ENCODE measurements at places on chromosomes 4 and X.

- DNase-seq: no peak
Observed at GRCh38 chr4:111475001-111475400, 670.3 kb upstream of the FAM241A start.

- no peak for DNase-seq
Observed at GRCh38 chrX:110403441-110404238, 45.0 kb downstream of the RTL9 start.

DNA sequence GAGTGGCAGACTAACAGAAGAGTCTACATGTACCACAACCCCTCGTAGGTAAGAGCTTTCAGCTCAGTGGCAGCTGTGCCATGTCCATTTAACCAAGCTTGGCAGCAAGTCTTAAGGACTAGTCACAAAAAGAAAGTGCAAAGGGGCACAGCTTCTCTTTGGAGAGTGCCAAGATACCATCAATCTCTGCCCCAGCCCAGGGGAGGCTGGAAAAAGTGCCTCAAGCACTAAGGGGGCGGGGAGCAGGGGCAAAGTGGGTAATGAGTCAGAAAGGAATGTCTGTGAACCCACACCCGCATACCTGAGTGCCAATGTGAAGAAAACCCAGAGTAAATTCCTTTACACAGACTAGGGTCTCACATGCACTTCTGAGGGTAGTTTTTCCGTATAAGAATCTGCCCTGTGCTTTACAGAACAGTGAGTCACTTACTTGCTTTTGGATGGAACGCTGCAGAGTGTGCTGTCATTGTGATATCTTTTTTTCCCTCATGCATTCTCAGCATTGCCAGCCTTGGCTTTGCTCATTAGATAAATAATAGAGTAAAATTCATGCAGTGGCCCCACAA lies 219.8 kb downstream of the ZNF674 start:
- DNase-seq: no peak

- no peak for DNase-seq
Observed at GRCh38 chr4:138014590-138015288, 227.4 kb downstream of the SLC7A11 start.

- DNase-seq: no peak
Observed at GRCh38 chrX:151997539-151997938, 23.1 kb upstream of the GABRE start.

DNA sequence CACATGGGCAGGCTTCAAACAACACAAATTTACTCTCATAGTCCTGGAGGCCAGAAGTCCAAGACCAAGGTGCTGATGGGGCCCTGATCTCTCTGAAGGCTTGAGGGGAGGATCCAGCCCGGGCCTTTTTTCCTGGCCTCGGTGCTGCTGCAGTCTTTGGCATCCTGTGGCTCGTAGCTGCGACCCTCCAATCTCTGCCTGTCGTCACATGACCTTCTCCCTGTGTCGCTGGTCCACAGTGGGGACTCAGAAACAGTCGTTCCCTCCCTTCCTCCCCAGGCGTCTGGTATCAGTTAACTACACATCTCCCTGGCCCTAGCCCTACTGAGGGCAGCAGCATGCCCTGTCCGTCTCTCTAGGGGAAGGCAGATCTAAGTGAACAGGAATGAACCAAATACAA lies 19.1 kb upstream of the MSX1 start:
- no peak for DNase-seq

DNA sequence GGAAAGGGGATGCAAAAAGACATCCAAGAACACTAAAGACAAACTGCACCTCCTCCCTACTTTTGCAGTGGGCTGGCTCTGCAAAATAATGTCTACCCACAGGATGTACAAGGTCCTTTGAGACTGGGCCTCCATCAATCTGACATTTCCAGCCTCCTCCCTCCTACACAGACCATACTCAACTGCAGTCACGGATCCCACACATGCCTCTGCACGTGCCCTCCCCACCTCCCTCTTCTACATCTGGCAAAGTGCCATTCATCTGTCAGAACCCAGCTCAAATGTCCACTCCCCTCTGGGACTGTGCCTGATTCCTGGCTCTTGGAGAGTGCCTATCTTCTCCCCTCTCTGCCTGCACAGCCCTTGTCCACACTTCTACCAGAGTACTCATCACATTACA lies 50.3 kb downstream of the CHRDL1 start:
- no peak for DNase-seq

DNA sequence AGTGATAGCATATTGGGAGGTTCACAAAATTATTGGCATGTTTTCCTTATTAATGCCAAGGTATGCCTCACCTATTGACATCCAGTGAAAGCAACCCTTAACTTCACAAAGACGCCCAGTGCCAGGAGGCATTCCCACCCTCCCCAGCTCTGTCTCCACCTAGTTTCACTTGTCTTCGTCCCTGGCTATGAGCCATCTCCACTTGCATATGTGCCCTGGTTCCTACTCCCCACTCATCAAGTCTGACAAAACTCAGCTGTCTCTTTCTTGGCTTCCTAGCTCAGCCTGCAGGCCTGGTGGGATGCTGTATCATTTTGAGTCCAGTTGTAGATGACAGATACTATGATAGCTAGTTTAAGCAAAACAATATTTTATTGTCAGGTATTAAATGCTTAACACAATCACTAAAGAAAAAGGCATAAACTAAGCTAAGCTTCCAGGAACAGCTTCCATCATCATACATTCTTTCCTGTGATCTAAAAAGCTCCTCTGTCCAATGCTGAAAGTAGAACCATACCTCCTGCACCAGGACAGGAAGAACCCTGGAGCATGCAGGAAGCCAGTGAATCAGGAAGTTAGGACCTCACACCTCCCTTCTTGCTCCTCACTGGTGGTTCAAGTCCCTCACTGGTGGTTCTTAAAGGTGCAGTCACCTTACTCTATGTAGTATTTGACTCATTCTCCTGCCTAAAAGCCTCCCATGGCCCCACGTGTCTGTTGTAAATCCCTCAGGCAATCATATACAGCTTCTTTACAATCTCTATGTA lies 410.3 kb upstream of the RASGEF1B start:
- no peak for DNase-seq

DNA sequence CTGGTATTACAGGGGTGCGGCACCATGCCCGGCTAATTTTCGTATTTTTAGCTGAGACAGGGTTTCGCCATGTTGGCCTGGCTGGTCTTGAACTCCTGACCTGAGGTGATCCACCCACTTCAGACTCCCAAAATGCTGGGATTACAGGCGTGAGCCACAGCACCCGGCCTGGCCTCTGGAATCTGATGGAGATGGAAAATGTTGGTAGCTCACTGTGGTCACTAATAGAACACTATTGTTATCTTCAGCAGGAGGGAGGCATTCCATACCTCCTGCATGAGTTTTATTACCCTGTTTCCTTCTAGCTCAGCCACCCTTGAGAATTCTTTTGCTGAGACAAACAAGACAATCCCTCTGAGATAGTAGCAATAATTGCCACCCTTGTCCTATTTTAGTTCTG lies 105.0 kb downstream of the SHROOM3 start:
- DNase-seq: no peak

- DNase-seq: no peak
Observed at GRCh38 chr4:169335331-169335730, 64.6 kb upstream of the SH3RF1 start.

- DNase-seq: no peak
Observed at GRCh38 chrX:2627272-2627867, 63.7 kb upstream of the CD99 start.

- DNase-seq: no peak
Observed at GRCh38 chr4:139266208-139266582, 13.8 kb downstream of the MGARP start.
